ENCODE measurements at places on chromosomes 1 and 21. TPM values are rescaled to one million over a fixed set of nuclear protein-coding genes. Genes with fewer than 3 reads are reported as not detected.

The PODN gene
- 2.9 TPM for polyA plus RNA-seq

The ZBTB8A gene
- polyA plus RNA-seq: 1.3 TPM

The DYNLT4 gene
- polyA plus RNA-seq: 0.37 TPM

The C1orf115 gene
- 4.2 TPM for polyA plus RNA-seq

The FBXO28 gene
- 8.1 TPM for polyA plus RNA-seq

The PDZK1IP1 gene
- polyA plus RNA-seq: not detected

The TTC34 gene
- 0.16 TPM for polyA plus RNA-seq

The CDK11B gene
- 15.0 TPM for polyA plus RNA-seq

The OLIG2 gene
- polyA plus RNA-seq: not detected

The SPRR2G gene
- not detected for polyA plus RNA-seq

All from SK-N-SH (cell line).